ENCODE measurements at places on chromosomes 2 and 18.

- peak; percentile 40 for DNase-seq
Measured at GRCh38 chr2:168118733-168119514, 128.5 kb downstream of the STK39 start.

GRCh38 chr2:30259827-30260679 is 28.7 kb downstream of the LBH start:
- no peak for DNase-seq

DNA sequence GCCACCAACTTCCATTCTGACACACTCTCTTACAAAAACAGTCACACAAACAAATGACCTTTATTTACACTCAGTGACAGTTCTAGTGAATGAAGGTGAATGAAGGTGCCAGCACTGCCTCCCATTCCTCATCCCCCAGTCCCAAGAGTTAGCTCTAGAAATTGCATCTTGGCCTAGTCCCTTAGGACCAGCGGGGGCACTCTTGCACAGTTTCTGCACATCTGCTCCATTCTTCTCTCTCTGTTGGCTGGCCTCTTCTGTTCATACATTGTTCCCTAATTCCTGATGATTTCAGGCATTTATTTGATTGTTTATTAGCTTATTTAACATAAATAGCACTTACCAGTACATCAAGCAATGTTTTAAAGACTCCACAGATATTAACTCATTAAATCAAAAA is 30.9 kb downstream of the GAREM1 start:
- DNase-seq: no peak

DNA sequence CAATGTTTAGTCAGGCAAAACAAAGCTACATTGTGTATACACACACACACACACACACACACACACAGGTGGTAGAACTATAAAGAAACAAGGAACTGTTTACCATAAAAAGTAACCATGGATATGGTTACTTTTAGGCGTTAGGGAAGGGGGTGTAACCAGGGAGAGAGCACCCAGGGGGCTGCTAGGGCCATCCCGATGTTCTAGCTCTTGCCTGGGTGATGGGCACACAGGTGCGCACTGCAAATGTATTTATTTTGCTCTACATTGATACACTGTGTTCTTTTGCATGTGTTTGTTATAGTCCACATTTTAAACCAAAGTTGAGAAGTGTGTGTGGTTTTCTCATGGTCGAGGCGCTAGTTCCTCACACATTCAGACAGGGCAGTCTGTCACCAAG is 69.8 kb upstream of the MYCN start:
- no peak for DNase-seq

DNA sequence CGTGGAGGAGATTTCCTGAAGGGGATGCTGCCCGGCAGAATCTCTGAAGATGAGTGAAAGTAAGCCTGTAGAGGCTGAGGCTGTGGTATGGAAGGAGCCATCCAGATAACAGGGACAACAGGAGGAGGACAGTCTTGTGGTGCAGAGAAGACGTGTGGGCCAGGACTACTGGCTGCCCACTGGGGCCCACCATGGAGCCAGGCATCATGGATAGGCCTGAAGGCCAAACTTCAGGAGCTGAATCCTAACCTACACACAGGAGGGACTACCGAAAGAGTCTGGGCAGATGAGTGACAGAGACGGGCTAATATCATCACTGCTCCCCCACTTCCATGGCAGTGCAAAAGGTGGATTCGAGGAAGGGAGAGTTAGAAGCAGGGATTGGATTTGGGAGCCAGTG is 131.3 kb upstream of the DAPL1 start:
- DNase-seq: no peak

DNA sequence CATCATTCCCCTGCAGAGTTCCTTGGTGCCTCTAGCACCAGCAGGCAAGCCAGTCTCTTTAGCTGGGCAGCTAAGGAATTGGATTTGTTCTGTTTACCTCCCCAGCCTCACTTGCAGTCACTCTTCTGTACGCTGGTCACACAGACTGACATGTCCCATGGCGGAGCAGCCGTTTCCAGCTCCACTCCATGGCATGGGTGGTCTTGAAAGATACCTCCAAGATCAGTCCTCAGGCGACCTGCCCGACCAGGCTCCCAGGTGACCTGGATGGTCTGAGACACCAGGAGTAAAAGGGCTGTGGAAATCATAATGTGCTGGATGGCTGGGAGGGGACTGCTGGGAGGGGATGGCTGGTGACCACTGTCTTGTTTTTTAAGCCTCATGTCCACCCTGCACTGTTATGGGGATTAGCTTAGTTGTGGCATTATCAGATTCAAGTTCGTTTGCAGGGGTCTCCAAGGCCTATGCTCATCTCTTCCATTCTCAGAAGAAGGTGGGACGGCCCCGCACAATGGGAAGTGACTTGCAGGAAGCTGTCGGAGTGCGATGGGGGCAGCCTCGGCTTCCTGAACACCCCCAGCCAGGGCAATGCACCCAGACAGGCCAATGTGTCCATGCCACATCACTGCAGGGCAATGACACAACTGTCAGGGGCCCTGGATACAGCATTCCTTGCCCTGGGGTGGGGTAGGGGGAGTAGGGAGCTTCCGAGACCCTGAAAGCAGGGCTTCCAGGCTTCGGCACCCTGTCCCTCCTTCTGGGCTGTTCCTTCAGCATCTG is 156.1 kb upstream of the MYCN start:
- no peak for DNase-seq
